ENCODE measurements at places on chromosomes 3 and 15. TPM values are rescaled to one million over a fixed set of nuclear protein-coding genes. Genes with fewer than 3 reads are reported as not detected.

The IQCF5 gene
- total RNA-seq, result not detected

The ADCY5 gene
- 1.4 TPM for total RNA-seq

The MKRN2 gene
- 40.2 TPM for total RNA-seq

The RBPMS2 gene
- 0.97 TPM for total RNA-seq

The CEMIP gene
- 1,735 TPM for total RNA-seq

The GALNT15 gene
- total RNA-seq, result 26.9 TPM

The PDIA3 gene
- 297 TPM for total RNA-seq

The TTLL13 gene
- 0.13 TPM for total RNA-seq

All from articular chondrocyte of knee joint (primary cell).